ENCODE measurements at places on chromosomes 1 and 21.

DNA sequence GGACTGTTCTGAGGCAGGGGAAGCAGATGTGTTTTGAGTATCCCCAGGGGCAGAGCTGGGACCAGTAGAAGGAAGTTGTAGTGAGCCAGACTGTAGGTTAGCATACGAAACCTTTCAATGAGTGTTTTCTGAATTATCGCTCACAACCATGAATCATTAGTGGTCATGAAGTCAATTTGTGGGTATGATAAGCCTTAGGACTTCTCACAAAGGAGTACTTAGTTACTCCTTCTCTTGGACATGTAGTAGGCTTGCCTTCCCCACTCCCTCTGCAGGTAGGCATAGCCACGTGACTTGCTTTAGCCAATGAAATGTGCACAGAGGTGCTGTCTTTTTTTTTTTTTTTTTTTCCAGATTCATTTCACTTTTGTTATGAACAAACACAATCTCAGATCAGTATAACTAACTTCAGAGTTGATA lies 23.9 kb upstream of the FAAH start:
- no peak for DNase-seq

GRCh38 chr1:79283451-79283850 lies 276.9 kb upstream of the ADGRL4 start:
- no peak for DNase-seq

DNA sequence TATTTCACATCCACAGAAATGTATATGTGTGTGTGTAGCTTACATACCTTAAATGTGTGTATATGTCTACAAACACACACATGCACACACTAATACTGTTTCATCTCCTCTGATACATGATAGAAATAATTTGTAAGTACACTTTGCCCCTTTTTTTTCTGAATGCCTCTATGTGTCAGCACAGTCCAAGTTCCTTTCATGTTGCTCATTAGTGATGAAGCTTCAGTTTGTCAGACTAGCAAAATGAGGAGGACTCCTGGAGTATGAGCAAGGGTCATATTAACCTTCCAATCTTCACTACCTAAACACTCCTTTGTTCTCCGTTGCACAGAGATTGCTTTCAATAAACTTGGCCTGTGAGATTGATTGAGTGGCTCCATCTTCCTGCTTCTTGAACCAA lies 935.4 kb downstream of the MRPL39 start:
- no peak for DNase-seq

- no peak for DNase-seq
Observed at GRCh38 chr1:218473522-218473921, 128.4 kb downstream of the TGFB2 start.

DNA sequence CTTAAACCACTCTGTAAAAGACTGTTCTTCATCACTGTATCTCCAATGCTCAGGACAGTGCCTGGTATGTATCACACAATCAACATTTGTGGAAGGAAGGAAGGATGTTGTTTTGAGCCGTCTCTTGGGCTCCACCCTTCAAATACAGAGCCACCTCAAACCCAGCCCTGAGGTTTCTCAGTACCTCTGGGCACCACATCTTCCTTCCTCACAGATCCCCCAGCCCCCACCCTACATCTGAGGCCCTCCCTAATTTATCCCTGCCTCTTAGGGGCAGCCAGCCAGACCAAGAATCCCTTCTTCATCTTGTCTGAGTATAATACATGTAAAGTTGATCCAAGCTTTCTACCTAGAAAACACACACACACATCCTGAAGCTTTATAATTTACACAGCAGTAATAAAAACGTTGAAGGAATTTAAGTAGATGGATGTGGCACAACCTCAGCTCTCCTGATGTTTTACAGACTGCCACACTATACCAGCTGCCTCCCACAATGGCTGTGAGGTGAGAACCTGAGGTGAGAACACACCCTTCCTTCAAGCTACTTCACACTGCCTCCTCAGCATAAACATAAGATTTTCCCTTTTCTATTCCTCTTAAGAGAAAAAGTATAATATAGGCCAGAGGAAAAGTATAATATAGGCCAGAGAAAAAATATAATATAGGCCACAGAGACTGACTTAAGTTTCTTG lies 48.5 kb downstream of the CDC7 start:
- DNase-seq: no peak

- DNase-seq: no peak
Observed at GRCh38 chr1:111989531-111990025, at the start of gene KCND3. Gene KCND3 (minus strand): TSS chr1:111989668.

DNA sequence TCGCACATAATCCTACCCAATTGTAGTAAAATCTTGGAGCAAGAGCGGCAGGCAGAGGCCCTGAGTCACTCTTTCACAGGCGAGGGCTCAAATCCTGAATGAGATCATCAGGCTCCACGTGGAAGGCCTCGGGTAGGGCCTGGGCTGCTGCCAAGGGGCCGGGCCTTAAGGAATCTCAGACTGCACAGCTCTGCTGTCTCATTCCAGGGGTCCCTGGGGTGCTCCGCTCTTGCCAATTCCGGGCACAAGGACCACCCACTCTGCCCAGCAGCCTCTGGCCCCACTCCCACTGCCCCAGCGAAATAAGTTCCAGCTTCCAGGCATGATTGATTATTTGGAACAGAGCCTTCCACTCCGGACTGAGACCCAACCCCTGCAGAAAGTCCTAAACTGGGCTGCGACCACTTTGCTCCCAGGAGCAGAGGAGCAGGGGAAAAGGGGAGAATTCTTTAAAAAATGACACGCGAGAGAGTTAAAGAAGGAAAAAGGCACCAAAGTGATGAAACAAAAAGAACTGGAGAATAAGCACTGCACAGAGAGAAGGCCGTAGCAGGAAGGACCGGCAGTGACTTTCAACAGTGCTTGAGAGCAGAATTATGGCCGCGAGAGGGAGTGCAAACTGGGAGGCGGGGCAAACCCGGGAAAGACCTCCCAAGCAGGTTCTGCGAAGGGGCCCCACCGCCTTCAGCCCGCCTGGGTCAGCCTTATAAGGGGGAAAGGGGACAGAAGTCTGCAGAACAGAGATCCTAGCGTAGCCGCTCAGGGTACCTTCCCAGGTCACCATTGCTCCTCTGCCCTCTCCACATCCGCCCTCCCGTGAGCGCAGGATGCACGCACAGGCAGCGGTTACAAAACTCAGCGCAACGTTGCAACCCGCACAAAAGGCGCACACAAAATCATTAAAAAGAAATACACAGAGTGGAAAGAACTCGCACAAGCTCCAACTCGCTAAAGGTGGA lies 2.0 kb downstream of the ADAMTS1 start:
- DNase-seq: peak; percentile 97

DNA sequence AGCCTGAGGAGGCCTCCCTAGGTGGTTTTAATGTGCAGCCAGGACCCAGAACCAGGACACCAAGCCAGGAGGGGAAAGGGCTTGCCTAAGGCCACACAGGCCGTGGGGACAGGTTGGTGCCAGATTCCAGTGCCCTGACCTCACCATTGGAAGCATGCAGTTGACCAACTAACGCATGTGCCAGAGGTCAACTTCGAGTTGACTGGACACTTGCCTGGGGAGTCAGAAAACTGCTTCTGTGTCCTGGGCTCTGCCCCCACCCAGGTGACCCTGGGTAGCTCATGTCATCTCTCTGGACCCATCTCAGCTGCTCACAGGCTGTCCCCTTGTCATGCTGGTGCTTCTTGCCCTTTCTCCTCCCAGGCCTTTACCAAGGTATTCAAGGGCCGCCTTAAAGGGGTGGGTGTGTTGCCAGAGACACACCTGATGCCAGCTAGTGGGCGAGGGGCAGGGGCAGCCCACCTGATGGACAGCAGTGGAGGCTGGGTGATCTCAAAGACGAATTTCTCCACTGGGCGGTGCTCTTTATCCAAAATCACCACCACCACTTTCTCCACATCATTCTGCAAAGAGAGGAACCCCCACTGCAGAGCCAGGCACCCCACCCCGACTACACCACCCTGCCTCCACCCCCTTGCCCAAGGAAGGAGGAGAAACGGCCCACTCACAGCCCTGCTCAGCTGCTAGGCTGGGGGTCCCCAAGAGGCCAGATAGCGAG lies 4.4 kb downstream of the MAD2L2 start:
- DNase-seq: no peak

Measured in ascending aorta (tissue), 2 donors.